ENCODE measurements at places on chromosomes 12 and 14.
A peak's percentile ranks its signal among the peaks of the same experiment; 100 is the strongest.

GRCh38 chr14:38063711-38064320 lies 143.9 kb upstream of the SSTR1 start:
- no peak for DNase-seq

GRCh38 chr14:96125536-96125935 lies 79.1 kb upstream of the BDKRB2 start:
- DNase-seq: no peak

DNA sequence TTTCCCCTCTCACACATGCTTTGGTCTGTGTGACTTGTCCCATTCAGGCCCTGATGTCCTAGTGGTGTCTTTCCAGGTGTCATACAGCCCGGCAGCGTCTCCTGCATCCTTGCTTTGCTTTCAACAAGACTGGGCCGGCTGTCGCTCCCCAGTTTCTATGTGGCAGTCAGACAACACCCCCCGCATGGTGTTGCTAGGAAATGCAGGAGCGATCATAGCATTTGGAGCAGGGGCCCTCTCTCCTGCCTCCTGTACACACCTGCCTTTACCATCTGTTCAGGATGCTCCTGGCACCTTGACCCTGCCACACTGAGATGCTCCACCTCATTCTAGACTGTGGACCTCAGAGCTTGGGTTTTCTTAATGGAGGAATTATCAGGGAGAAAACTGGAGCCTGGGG lies 29.5 kb downstream of the CACNA1C start:
- no peak for DNase-seq

DNA sequence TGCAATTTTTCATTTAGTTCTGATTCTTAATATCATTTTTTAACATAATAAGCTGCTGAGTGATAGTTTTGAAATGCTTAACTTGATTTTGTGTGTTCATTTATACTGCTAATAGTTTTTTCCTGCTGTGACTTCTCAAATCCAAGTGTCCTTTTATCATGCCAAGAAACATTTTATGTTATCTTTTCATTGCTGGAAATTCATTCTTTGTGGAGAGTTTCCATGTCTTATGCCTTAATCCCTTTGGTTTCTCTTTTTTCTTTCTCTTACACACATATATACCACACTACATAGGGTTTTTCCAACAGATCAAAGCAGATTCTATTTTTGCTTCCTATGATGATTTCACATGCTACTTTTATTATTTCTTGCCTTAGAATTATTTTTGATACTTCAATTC lies 981.1 kb downstream of the SLC6A15 start:
- DNase-seq: no peak

GRCh38 chr12:122747224-122748135 lies 5.1 kb upstream of the DENR start:
- DNase-seq: no peak

DNA sequence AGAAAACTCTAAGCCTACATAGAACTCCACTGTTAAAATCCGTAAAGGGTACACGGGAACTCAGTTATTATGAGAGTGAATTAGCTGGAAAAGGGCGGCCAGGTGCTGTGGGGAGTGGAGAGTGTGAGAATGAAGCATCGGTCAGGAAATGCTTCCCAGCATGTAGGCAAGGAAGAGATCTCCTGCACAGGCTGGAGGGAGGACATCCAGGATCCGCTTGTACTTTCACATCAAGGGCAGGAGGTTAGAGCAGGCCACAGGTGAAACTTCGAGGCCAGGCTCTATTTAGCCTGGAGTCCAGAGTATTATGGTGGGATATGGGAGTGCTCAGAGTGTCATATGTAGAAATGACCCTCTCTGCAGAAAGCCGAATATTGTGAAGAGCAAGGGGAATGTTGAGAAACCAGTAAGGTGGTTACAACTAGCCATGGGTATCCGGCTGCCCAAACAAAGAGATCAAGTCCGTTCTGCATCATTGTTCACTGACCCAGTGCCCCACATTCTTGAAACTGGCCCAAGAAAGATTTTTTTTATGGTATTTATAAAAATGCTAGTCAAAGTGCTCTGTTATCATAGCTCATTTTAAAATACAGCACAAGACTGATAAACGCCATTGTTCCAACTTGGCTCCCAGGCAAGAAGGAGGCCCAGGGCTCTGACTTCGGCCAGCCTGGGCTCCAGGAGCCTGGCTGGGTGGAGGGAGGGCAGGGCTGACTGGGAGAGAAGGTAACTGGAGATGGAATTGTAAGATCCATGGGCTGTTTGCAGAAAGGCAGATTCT lies 79.4 kb upstream of the HIF1A start:
- no peak for DNase-seq

DNA sequence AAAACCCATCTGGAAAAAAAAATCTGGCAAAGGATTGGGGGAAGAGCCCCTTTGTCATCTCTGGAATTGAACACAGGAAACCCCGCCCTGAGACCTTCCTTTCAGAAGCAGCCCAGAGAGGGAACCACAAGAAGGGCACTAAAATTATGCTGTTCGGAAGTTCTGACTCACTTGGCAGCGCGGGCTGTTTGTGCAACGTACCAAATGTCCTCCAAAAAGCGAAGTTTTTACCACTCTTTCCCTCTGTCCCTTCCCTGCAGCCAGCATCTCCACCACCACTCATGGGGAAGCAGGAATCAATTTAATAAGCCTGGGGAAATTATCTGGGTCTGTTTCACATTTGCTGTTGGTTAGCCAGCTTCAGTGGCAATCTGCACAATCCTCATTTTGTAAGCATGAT lies 3.2 kb upstream of the SYNE3 start:
- peak; percentile 79 for DNase-seq

DNA sequence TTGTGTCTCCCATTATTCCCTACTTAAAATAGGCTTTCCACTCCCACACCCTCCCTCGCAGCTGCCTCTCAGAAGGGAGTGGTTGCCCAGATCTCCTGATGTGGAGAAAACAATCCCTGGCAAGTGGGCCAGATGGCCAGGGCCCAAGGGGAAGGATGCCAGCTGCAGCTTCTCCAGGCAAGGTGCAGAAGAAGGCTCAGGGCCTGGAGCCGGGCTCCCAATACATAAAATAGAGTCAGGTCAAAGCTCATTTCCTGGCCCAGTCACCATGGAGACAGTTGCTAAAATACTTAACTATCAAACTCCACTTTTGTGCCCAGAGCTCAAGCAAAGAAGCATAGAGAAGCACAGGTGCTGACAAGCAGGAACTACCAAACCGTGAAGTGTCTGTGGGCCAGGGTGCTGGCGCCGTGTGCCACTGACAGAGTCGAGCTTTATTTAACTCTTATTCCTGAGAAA lies 45.7 kb upstream of the ITPR2 start:
- DNase-seq: no peak

GRCh38 chr12:115619889-115620288 lies 657.6 kb downstream of the MED13L start:
- DNase-seq: no peak

- no peak for DNase-seq
Observed at GRCh38 chr12:95516757-95517156, 34.5 kb downstream of the USP44 start.

GRCh38 chr14:104096318-104096717 lies 10.8 kb downstream of the ASPG start:
- no peak for DNase-seq

- no peak for DNase-seq
Observed at GRCh38 chr12:94592080-94592479, 58.3 kb downstream of the TMCC3 start.

GRCh38 chr12:100058482-100059029 lies 73.8 kb upstream of the ANKS1B start:
- DNase-seq: no peak

DNA sequence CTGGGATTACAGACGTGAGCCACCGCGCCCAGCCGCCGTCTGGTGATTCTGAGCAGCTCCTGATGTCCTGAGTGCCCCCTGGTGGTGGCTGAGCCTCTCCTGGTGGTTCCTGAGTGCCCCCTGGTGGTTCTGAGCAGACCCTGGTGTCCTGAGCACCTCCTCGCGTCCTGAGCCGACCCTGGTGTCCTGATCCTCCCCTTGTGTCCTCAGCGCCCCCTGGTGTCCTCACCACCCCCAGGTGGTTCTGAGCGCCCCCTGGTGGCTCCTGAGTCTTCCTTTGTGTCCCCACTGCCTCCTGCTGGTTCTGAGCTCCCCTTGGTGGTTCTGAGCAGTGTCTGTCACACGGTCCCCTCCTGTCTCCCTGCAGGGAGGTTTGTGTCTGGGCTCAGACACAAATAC lies 1304.9 kb downstream of the TMEM121 start:
- peak; percentile 54 for DNase-seq

- DNase-seq: no peak
Observed at GRCh38 chr14:76832503-76832988, 6.3 kb downstream of the LRRC74A start.

DNA sequence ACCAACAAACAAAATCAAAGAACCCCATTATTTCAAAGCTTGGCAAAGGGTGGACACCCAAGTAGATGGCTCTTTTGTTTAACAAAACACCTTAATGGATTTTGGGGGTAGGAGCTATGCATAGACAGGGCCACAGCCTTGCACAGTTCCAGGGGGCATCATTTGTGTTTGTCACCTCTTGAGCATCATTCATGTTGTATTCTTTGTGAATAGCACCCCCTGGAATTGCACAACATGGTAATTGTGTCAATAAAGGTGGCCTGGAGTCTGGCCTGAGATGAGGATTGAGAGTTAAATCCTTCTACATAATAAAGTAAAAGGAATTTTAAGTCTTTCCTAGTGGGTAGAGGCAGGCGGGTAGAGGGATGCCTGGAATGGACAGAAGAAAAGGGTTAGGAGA lies 3.3 kb upstream of the FRS2 start:
- no peak for DNase-seq

DNA sequence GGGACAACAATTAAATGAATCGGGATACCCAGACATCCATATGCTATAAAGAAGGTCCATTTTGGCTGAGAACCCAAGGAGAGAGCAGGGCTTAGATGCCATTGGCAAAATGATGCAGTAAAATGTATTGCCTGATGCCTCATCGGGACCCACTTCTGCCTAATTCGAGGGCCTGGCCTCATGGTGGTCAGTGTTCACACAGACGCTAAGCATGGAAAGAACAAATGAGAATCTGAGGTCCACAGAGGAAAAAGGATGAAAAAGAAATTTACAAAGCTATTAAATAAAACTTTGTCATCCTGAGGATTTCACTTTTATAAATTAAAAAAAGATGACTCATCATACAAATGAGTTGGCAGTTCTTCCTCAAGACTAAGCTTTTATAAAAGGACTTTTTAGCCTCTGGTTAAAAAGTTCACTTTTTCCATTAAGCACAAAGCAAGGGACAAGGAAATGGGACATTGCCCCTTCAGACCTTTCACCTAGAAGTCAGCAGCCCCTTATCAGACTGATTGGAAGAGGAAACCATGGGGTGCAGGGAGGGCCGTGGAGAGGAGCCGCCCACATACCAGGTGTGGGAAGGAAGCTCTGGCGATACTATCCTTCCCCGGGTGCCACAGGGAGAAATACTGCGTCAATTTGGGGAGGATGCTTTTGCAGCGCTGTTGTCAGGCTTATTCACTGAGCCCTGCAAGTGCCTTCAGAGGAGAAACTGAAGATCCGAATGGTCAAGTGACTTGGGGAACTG lies 176.0 kb downstream of the EGLN3 start:
- DNase-seq: no peak

DNA sequence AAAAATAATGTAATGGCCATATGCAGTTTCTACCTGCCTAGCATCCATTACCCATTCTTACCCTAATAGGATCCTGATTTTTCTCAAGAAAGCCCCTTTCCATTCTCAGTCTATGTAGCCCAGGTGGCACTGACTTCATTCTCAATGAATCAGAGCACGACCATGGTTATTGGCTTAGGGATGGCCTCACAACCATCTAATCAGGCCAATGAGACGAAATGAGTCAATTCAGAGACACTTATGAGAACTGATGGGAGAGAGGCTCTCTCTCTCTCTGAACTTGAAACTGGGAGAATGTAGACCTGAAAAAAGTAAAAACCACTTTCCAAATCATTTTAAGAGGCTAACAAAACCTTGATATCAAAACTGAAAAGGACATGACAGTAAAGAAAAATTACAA lies 45.3 kb upstream of the OXA1L start:
- DNase-seq: no peak

DNA sequence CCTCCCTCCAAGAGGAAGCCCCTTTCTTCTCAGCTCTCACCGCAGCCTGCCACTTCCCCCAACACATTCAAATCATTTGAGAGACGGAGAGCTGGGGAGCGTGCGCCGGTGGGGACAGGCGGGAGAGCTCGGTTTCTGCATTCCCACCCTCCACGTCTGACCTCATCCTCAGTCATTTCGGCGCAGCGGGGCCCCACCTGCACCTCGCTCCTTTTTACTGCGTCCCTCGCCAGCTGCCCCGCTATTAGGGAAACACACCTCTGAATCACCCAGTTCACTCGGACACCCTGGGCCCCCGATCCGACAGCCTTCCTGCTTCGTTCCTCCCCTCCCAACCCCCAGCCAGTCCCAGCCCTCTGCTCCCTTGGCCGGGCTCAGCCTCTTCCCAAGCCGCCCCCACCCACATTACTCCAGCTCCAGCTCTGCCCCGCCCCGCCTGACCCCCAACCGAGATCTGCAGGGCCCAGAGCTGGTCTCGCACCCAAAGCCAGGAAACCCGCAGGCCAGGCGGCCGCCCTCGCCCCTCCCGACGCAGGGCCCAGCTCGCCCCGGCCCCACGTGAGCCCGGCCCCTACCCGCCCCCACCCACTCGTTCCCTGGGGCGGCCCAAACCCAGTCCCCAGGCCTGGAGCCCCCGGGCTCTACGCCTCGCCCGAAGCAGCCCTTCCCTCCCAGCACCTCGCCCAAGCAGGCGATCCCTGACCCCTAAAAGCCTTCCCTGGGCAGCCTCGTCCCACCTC lies 783 bp downstream of the CORO1C start:
- DNase-seq: no peak

DNA sequence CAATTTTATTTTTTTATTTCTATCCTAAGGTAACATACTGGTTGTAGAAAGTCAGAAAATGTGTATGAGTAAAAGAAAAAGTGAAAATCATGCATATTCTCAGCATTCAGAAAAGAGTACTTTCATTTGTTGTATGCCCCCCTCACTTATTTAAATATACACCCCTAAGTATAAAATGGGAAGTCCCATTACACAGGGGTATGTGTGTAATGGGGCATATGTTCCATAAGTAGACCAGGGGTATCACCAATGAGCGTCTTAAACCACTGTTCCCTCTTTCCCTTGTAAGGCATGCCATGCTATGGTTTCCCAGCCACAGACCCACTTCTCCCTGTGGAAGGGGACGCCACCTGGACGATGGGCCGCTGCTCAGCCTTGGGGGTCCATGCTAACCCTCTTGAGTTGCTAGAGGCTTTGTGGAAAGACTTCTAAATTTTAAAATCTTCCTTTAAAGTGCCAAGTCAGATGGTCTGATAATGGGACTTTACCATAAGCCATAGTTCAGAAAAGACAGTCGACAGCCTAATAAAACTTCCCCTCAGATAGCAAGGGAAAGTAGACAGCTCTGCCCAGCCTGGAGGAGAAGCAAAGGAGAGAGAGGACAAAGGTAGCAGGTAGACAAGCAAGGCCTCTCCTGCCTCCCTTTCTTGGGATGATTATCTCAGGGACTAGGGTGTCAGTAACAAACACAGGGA lies 118.2 kb downstream of the ZFP36L1 start:
- DNase-seq: no peak

GRCh38 chr14:22563987-22564386 lies 25.0 kb downstream of the DAD1 start:
- no peak for DNase-seq

- DNase-seq: peak; percentile 7
Observed at GRCh38 chr12:32273712-32274111, 125.6 kb upstream of the FGD4 start.

All from CD4-positive, alpha-beta T cell (primary cell).